ENCODE measurements at places on chromosomes 7 and 10.

DNA sequence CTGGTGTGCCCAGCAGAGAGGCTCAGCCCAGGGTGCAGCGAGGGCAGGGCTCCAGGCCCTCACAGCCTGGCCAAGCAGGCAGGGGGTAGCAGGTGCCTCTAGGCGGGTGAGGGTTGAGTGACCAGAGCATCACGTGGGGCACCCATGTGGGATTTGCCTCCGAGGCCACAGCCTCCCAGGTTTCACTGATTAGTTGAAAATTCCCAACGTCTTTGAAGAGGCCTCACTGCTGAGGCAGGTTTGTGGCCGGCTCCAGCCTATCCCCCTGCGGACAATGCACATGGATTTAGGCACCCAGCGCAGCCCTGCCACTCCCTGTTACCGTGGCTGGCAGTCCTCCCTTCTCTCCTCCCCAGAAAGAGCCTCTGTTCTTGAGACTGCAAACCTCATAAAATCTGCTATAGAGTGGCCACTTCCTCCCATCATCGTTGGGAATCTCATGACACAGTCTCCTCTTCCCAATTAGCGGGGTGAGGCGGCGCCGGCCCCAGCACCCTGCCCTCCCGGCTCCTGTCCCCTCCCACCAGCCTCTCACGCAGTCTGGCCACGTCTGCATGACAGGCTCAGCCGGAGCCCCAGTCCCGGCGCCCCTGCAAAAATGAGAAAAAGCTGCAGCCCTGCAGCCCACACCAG, 10.8 kb downstream of the MYL10 start:
- DNase-seq: no peak

GRCh38 chr7:66921918-66922486, 977 bp downstream of the TMEM248 start:
- peak; percentile 5 for DNase-seq

DNA sequence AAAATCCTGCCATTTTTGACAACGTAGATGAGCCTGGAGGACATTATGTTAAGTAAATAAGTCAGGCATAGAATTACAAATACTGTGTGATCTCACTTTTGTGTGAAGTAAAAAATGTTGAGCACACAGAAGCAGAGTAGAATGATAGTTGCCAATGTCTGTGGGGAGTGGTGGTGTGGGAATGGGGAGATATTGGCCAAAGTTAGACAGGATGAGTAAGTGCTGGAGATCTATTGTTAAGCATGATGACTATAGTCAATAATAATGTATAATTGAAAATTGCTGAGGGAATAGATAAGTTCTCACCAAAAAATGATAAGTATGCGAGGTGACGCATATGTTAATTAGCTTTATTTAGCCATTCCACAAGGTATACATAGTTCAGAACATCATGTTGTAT, 92.0 kb downstream of the GPR85 start:
- no peak for DNase-seq

- DNase-seq: no peak
Measured at GRCh38 chr7:124155432-124156022, 122.7 kb upstream of the TMEM229A start.

DNA sequence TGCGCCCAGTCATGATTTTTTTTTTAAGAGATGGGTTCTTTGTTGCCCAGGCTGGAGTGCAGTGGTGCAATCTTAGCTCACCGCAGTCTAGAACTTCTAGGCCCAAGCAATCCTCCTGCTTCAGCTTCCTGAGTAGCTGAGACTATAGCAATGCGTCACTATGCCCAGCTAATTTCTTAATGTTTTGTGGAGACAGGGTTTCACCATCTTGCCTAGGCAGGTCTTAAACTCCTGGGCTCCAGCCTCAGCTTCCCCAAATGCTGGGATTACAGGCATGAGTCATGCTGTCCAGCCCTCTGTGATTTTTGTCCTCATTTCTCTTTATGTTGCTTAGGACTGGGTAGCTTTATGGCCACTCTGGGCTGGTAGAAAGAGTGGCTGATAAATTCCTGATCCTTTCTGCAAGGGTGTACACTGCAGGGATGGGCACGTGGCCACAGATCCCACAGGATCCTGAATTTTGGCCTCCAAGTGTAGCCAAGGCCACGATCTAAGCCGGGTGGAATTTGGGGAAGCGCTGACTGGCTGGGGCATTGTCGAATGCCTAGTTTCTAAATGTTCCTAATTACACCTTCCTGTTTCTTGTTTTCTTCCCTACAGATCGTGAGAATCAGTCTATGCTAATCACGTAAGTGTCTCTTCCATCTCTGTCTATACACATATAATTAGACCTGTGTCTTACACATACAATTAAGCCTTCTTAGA, 24.1 kb upstream of the MYH16 start:
- no peak for DNase-seq

- no peak for DNase-seq
Measured at GRCh38 chr10:132848291-132848701, 62.3 kb upstream of the NKX6-2 start.

DNA sequence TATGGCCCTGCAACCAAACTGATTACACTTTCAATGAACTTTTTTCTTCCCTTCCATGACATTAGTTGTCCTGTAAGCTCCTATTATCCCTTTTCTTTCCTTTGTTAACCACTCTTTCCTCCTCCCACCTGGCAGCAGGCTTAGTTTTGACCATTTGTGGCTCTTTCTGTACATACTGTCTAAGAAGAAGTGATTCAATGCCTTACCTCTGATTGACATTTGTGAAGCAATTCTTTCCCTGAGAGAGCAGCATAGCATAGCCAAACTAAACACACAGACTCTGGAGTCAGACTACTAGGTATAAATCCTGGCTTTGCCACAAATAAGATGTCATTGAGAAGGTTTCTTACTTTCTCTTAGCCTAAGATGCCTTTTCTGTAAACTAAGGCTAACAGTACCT, 48.9 kb downstream of the AHR start:
- DNase-seq: no peak

DNA sequence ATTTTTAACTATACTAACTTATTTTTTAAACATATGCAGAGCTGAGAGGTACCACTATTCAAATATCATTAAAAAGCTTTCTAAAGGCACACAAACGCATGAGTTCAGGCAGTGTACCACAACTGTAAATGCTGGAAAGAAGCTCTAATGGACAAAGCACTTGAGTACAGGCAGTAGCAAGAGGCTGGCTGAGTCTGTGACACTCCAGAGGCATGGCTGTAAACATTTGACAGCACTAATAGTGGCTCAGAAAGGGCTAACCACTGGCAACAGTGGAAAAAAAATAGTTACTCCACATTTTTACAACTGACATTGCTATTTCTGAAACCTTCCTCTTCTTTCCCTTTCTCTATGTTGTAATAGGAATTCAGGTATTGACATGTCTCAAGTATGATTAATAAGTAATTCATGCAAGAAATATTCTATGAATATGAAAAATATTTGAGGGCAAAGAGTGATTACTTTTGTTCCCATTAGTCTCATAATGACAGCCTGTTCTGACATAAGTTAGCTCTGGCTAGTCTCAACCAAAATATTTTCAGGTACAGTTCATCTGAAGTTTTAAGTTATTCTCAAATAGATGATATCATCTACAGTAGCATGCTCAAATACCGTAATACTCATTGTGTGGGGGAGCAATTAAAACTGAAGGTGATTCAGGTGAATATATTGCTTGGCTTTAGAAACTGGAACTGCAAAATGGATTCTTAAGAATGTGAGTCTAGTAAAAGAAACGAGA, 324.0 kb upstream of the POT1 start:
- no peak for DNase-seq

GRCh38 chr10:23053036-23053435, 42.3 kb upstream of the MSRB2 start:
- DNase-seq: no peak

DNA sequence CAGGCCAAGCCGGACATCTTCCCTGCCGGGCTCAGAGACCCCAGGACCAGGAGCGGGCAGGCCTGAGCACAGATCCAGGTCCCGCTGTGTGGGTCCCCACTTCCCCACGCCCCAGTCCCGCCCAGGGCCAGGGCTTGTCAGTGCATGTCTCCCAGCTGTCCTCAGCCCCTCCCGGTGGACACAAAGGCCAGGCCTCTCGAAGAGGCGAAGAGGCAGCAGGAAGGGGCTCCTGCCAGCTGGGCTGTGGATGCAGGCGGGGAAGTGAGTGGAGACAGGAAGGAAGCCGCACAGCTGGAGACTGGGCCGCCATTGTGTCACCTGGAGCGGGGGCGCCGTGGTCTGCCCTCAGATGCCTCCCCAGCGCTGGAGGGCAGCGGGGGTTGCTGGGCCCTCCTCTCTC, 4.8 kb downstream of the GRIFIN start:
- DNase-seq: no peak

DNA sequence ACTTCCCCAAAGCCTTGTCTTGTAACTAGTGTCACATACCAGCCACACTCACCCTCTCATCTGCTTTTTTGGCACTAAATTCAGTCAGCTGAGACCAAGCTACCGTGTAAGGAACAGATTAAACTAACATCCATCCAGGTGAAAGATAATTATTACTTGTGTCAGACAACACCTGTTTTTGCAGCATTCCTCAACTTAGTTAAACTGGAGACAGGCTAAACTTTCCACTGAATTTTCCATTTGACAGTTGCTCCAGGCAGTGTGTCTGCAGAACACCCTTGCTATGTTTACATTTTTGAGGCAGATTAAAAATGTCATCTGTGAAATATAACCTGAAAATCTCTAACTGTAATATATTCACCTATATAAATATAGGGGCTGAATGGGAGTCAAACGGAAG, 73.6 kb downstream of the CYP26A1 start:
- no peak for DNase-seq

DNA sequence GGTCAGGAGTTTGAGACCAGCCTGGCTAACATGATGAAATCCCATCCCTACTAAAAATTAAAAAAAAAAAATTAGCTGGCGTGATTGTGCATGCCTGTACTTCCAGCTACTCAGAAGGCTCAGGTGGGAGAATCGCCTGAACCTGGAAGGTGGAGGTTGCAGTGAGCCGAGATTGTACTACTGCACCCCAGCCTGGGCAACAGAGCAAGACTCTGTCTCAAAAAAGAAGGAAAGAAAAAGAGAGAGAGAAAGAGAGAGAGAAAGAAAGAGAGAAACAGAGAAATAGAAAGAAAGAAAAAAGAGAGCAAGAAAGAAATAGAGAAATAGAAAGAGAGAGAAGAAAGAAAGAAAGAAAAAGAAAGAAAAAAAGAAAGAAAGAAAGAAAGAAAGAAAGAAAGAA, 292.8 kb upstream of the KLF6 start:
- DNase-seq: no peak

DNA sequence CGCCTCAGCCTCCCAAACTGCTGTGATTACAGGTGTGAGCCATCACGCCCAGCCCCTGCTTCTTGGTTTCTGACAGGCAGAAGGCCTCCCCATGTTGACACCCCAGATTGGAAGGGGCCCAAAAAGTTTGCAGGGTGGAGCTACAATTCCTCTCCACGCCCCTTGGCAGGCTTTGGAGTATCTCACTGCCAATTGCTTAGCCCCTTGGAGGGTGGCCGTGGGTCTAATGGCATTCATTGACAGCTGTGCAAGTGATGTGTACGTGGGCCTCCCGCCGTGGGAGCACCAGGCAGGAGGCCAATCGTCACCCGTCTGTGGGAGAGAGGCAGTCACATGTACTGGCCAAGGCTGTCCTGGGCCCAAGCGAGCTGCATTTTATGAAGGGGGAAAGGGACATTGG, 73.7 kb upstream of the PPIF start:
- DNase-seq: no peak

DNA sequence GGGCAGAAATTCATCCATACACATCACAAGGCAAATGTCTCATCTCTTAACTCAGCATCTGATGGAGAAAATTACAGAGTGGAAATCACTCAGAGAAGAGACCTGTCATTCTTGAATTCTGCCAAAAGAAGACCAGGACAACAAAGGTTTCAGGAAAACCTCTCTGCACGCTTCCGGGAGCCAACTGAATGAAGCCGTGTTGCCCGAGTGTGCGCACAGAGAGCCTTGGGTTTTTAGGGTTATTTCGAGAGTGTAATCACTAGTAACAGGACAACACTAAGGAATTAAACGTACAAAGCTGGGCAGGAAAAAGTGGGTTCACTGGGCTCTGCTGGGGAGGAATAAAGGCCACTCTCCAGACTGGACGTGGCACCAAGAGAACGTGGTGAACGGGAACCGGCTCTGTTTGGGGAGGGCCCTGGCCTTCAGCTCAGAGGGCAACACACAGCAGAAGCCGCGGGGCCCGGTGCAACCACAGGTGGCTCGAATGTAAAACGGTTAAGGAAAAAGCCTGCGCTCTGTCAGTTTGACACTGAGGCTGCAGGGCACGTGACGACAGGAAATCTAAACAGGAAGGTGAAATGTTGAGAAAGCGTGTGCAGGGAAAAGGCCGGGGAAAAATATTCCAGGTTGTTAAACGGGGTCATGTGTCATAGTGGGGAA, 331.5 kb downstream of the DNAJB6 start:
- DNase-seq: no peak

- no peak for DNase-seq
Measured at GRCh38 chr7:147245274-147245673, 1128.7 kb downstream of the CNTNAP2 start.

GRCh38 chr10:98255146-98255877, 12.7 kb downstream of the LOXL4 start:
- no peak for DNase-seq

- DNase-seq: no peak
Measured at GRCh38 chr7:23968791-23969190, 258.8 kb downstream of the STK31 start.

DNA sequence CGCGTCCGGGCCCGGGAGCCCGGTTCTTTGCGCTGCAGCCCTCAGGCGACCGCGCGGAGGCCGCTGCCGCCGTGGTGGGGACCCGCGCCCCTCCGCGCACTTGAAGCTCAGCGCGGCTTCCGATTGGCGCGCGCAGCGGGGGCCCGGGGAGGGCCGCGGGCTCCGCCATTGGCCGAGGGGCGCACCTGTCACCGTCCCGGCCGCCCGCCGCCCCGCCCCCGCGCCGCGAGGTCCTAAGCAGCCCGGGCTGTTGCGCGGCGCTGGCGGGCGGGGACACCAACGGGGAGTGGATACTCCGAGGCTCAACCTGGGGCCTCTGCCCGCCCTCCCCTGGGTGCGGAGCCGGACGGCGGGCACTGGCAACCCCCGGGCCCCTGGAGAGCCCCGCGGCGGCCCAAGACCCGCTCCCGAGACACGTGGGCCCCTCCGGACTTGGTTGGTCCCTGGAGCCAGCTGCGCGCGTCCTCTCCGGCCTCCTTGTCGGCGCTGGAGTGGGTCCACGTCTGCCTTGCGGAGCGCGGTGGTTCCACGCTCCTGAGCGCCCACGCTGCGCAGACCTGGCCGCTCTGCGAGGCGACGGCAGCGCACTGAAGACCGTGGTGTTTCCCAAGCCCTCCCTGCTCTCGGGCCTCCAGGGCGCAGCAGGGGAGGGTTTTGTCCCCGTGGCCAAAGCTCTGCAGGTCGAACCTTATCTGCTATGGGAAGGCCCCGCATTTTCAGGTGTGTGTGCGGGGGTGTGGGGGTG, at the start of gene MNX1:
MNX1 (minus strand) TSS at position 76 of the 745 bp plus-strand sequence. CDS start 313 bp downstream, outside the sequence.
- DNase-seq: no peak

DNA sequence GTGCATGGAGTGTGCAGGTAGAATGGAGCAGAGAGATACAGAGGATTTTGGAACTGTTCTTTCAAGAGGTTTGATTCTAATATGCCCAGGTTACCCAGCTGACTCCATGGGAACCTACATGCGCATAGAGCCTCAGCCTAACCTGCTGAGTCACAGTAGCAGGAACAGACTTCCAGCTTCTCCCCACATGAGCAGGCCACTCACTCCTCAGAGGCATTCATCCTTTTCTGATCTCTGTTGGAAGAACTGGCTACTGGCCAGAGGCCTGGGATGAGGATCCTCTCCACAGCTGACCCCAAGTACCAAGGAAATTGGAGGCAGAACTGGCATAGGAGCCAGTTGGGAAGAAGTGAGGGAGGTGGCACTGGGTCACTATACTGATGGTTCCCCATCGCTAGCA, 17.9 kb upstream of the CCSER2 start:
- DNase-seq: no peak

GRCh38 chr7:135117096-135117495, 30.8 kb upstream of the TMEM140 start:
- no peak for DNase-seq

Measured in stimulated activated CD4-positive, alpha-beta T cell treated with anti-CD3 and anti-CD28 coated beads, Interleukin-15, amount 100 ng/mL, for 1 hour (primary cell).